ENCODE measurements at places on chromosomes 5 and 9.

GRCh38 chr5:81336556-81336955, 35.2 kb downstream of the ZCCHC9 start:
- no peak for DNase-seq

GRCh38 chr9:8783941-8784340, 984.4 kb upstream of the DMAC1 start:
- no peak for DNase-seq

GRCh38 chr9:93267091-93267541, 83.2 kb downstream of the WNK2 start:
- DNase-seq: no peak

- no peak for DNase-seq
Measured at GRCh38 chr9:114433086-114433485, 45.3 kb upstream of the AKNA start.

GRCh38 chr5:150488519-150489359, 19.2 kb upstream of the NDST1 start:
- DNase-seq: peak; percentile 86

GRCh38 chr5:92444888-92445287, 1061.8 kb upstream of the ARRDC3 start:
- peak; percentile 33 for DNase-seq

DNA sequence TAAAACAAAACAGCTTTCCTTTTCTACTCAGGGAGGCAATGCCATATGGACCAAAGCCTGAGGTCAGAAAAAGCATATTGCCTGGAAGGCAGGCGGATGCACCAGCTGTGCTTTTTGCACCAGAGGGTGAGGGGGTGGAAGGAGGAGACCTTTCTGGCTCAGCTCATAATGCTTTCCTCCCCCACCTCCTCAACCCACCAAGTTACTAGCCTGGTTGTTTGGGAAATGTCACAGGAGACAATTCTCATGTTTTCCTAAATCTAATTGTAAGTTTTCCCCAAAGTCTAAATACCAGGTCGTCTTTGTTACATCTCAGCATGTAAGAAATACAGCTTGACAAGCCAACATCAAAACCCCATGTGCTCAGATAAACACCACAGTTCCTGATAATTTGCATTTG, 72.6 kb upstream of the DMRTA1 start:
- DNase-seq: no peak

DNA sequence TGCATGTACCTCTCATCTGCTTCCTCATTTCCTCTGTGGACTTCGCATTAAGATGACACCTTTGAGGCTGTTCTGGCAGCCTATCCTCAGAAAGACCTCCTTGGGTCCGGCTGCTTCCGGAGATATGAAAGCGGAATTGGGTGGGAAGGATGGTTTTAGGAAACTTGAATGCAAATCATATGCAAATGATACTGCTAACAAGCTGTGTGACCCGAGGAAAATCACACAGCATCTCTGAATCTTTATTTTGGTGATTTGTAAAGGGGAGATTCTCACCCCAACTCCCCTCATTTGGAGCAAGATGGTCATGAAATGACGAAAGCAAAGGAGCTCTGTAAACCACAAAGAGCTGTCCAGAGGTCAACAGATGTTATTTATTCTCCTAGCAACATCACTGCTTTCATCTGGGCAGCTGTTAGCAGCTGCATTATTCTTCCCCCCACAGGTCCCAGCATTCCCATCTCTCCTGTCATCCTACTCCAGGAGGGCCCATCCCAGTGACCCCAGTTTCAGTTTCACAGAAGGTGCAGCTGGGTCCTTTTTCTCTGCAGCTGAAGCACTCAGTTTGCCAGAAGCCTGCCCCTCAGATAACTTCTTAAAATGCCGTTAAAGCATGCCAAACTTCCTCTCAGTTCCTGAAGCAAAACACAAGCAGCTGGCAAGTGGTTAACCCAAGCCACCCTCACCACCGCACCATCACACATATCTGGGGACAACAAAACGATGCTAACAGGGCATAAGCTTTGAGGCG, 269.5 kb downstream of the SEC61B start:
- DNase-seq: peak; percentile 14

DNA sequence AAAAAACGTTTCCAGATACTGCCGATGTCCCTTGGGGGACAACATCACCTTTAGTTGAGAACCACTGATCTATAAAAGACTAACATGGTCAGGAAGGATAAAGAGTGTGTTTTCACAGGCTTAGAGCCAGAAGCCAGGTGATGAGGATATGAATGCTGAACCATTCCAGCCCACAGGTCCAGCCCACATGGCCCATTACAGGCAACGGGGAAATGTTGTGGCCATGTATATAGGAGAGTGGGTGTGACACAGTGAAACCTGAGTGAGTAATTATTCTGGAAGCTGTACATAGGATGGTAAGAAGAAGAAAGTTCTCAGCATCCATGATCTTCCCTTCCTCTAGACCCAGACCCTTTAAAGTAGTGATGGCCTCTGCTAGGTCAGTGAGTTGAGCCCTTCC, 56.0 kb upstream of the FOXI1 start:
- no peak for DNase-seq

DNA sequence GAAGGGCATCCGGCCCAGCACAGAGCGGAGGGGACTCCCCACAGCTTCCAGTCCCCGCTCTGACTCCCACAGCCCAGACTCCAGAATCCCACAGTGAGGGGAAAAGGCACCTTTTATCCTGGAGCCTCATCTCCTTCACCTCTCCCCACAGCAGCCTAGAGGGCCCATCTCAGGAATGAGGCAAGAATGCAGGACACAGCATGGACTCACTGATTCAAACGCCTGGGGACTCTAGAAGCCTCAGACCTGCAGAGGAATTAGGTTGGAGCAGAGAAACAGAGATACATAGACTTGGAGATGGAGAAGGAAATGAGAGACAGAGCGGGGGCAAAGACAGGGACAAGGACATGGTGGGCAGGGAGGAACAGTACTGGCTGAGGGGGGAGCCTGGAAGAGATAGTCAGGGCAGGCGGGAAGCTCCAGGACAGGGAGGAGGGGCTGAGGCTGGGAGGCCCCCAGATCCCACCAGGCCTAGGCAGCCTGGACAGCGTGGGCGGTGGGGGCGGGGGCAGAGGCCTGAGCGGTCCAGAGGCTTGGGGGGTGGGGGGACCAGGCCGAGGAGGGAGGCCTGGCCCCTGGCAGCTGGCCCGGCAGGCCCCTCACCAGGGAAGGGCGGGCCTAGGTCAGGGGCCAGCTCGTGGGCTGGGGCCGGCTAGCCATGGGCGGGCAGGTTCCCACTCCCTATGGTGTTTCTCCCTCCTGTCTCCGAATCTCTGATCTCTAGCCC, 15.8 kb downstream of the CNTFR start:
- no peak for DNase-seq

GRCh38 chr5:124643336-124643735, 103.1 kb downstream of the ZNF608 start:
- no peak for DNase-seq

DNA sequence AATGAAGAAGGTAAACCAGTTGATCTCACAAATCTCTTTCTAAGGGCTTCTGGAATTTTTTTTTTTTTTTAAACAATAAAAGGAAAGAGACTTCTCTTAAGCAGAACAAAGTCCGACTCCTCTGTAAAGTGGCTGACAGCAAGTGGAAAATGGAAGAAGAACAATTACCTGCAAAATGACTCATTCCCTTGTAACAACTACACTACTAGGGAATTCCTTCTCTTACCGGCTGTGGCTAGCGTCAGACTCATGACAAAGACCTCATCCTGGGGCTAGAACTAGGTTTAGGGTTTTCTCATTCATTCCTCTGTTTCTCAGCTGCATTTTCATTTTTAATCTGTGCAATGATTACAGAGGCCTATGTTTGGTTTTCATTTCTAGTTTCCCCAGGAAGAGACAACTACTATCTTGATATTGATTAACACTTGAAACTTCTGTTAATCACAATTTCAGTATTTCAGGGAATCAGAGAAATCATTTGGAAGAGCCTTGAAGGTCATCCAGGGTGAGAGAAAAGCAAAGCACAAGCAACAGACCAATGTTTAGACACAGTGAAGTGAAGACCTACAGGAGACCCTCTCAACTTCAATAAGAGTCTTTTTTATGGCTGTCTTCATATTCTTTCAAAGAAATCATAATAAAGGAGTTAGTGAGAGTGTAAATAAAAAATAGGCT, 437.9 kb downstream of the RAB3C start:
- DNase-seq: no peak

DNA sequence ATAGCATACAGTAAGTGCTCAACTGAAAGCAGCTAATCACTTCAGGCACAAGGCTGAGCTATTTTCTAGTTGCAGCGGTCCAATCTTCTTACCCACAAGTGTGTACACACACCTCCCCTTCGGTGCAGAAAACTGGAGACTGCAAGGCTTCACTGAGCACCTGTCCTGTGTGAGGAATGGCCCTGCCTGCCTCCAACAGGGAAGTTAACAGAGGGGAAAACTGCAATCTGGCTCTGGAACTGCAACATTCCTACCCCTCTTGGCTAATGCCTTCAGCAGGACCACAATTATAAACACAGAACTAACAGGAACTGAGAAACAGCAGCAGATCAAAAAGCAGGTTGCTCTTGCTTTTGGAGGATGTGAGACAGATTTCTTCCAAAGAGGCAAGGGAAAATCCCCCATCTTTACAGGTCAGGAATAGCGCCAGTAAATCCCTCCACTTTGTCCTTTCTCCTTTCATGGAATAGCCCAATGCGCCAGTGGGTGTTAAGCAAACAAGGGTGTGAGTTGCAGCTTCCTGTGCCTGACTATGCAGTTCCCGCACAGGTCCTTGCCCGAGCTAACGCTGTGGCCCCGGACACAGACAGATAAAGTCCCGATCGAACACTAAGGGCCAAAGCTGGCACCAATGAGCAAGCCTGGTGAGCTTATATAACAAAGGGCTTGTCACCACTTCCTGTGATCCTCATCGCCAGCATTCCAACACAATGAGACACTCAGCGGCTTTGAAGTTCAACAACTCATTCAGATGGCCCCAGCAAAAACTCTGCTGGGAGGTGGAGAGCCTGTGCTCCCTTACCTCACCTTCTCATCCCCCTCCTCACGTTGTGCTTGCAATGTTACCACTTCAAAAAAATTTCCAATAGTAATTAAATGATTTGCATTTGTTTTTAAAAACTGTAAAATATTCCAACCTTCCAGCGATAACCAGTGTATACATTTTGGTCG, 21.5 kb downstream of the SHB start:
- DNase-seq: peak; percentile 91

DNA sequence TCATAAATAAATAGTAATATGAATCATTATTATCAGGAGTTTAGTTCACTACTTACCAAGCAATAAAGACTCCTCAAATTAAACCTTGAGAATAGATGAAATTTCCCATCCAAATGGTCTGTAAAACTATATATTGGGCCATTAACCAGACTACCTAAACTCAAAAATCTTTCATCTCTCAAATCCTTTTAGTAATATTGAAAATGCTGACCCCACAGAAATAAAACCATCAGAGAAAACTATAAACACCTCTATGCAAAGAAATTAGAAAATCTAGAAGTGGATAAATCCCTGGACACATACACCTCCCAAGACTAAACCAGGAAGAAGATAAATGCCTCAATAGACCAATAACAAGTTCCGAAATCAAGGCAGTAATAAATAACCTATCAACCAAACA, 723.2 kb downstream of the TLE4 start:
- DNase-seq: no peak

GRCh38 chr9:88923653-88924288, 67.5 kb upstream of the S1PR3 start:
- no peak for DNase-seq

GRCh38 chr9:10172476-10172875, 440.3 kb downstream of the PTPRD start:
- no peak for DNase-seq

- peak; percentile 45 for DNase-seq
Measured at GRCh38 chr9:94865582-94866452, 139.3 kb downstream of the AOPEP start.

DNA sequence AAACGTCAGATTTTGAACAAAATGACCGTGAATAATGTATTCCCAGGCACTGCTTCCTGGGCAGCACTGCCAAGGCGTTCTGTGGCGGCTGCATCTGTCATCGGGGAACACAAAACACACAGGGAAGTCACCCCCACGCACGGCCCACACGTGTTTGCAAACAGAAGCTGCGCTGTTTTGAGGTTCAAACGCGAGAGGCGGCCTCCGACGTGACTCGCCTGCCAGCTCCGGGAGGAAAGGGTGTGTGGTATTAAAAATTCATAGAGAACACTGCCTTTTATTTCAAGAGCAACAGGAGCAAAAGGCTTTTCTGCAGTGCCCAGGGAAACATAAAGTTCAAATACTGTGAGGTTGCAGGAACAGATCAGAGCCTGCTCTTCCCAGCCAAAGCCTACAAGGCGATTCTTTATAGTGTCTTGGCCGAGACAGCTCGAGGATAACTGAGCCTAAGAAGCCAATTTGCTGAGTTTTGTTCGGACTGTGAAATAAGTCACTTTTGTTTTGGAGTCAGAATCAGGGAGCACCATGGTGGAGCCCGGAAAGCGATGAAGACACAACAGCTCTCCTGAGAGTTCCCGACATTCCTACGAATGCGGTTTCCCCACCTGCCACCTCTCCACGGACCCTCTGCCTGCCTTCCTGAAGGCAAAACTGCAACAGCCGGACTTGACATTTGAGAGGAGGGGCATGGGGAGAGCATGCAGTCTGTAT, 115.3 kb upstream of the IRX2 start:
- no peak for DNase-seq
